Activated CD4-positive, alpha-beta memory T cell treated with anti-CD3 and anti-CD28 coated beads for 36 hours (primary cell): ENCODE measurements at places on chromosomes 3 and 15. TPM values are rescaled to one million over a fixed set of nuclear protein-coding genes. Genes with fewer than 3 reads are reported as not detected.

GRCh38 chr3:51873876-51874275 is 1.5 kb downstream of the IQCF5 start:
- H3K4me1 ChIP-seq = no peaks in the 10 kb centered on the region
- no peaks in the 10 kb centered on the region for H3K36me3 ChIP-seq
- DNase-seq = no peak

- peaks cover 1% of the 10 kb centered on the region for H3K27me3 ChIP-seq
- no peaks in the 10 kb centered on the region for H3K4me1 ChIP-seq
- H3K27ac ChIP-seq = no peak overlapping the region
- H3K4me3 ChIP-seq = no peak overlapping the region
- DNase-seq = no peak
Observed at GRCh38 chr3:2790266-2790815, 319.8 kb downstream of the IL5RA start.

DNA sequence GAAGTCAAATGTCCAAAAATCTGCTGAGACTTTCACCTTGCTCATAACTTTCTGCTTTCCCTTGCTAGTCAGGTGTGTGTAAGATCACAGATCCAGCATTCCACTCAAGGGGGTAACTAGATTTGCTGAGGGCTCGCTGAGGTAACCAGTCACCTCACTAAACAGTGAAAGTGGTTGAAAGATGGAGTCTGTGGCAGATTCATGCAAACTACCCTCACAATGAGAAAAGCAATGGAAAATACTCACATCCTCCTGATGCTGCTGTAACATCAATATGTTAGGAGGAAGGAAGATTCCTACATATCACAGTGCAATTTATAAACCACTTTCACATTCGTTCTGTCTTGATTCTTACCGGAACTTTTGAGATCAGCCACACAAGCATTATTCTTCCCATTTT is 174.3 kb upstream of the BCL6 start:
- peak overlapping the region; percentile 51 for H3K4me3 ChIP-seq
- H3K4me1 ChIP-seq = peaks cover 76% of the 10 kb centered on the region
- H3K27me3 ChIP-seq = peaks cover 3% of the 10 kb centered on the region

DNA sequence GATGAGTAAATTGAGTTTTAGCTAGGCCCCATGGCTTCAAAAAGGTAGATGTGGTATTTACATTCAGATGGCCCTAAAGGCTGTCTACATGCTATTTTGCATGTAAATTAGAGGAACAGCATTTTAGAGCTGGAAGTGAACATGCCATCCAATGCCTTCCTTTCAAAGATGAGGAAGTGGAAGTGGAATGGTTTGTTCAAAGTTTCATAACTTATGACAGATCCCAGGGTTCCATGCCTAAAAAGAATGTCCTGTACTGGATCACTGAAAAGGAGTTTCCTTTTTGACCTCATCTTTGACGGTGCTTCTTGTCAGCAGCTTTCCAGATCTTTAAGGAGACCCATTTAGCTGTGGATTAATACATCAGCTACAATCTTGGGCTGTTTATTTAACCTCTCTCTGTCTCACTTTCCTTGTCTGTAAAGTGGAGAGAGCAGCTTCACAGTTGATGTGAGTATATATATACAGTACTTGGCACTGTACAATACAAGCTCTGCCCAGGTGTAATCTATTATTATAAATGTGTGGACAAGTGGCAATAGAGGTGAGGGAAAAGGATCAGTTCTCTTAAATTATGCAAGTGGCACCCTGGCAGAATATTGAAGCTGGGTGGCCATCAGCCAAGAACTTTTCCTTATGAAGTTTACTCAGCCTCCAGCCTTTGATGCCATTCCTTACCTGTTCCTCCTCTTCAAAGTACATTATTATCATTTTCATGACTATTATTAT is 68.7 kb upstream of the GOLGA8B start:
- no peak overlapping the region for H3K4me3 ChIP-seq
- DNase-seq = no peak
- H3K27ac ChIP-seq = no peak overlapping the region
- no peaks in the 10 kb centered on the region for H3K36me3 ChIP-seq
- H3K27me3 ChIP-seq = peaks cover 17% of the 10 kb centered on the region
- H3K4me1 ChIP-seq = no peaks in the 10 kb centered on the region

- peaks cover 8% of the 10 kb centered on the region for H3K27me3 ChIP-seq
- no peaks in the 10 kb centered on the region for H3K4me1 ChIP-seq
- H3K36me3 ChIP-seq = no peaks in the 10 kb centered on the region
- DNase-seq = no peak
- no peak overlapping the region for H3K27ac ChIP-seq
Observed at GRCh38 chr15:101027920-101028319, 108.8 kb downstream of the LRRK1 start.

GRCh38 chr3:11913316-11913715 is 66.6 kb upstream of the TAMM41 start:
- H3K4me1 ChIP-seq = peaks cover 8% of the 10 kb centered on the region
- no peak for DNase-seq
- H3K27me3 ChIP-seq = no peaks in the 10 kb centered on the region
- H3K36me3 ChIP-seq = no peaks in the 10 kb centered on the region
- no peak overlapping the region for H3K4me3 ChIP-seq

DNA sequence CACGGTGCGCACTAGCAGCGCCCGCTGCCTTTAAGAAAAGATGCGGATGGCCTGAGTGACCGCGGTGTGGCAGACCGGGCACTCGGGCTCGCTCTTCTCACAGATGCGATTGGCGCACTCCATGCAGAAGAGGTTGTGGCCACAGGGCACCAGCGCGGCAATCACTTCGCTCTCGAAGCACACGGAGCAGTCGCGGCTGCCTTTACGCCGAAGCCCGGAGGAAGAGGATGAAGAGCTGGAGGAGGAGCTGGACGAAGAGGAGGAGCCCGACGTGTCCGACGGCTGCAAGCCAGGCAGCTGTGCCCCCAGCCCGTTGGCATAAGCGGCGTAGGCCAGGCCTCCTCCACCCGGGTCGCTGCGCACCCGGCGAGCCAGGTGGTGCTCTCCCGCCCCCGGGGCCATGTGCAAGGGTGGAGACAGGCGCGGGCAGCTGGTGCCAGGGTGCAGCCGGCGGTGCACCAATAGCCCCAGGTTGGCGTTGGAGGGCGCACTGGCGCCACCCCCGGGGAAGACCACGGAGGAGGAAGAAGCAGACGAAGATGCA is 2.6 kb downstream of the MEX3B start:
- no peak overlapping the region for H3K27ac ChIP-seq
- peaks cover 12% of the 10 kb centered on the region for H3K4me1 ChIP-seq
- peaks cover 2% of the 10 kb centered on the region for H3K36me3 ChIP-seq
- H3K27me3 ChIP-seq = peaks cover 17% of the 10 kb centered on the region
- no peak for DNase-seq

DNA sequence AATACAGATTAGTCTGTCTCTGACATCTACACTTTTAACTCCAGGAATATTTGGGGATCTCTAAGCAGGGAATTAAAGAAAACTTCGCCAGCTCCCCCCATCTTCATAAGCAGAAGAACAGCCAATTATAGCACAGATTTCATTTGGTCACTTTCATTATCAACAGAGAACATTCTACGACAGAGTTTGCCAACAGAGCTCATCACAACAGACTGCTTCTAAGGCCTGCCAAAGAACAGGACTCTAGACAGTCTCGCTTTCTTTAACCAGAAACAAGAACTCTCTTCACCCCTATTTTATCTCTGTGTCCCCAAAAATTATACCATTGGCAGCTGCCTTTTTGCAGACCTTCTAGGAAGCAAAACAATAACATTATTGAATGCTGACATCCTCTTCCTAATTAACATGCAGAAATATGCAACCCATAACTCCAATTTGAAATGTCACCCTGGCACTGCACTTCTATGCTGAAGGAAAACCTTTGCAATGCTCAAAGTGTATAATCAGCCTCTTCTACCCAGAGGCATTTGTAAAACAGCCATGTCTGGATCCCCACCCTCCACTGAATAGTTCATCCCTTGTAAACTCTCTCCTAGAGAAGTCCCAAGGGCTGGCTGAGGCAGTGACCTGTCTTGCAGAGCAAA is 552.8 kb downstream of the MAGI1 start:
- no peak overlapping the region for H3K4me3 ChIP-seq
- no peak for DNase-seq
- no peaks in the 10 kb centered on the region for H3K4me1 ChIP-seq
- H3K27me3 ChIP-seq = no peaks in the 10 kb centered on the region

Gene LCMT2
- total RNA-seq = 7.7 TPM

Gene AP3B2
- not detected for total RNA-seq

DNA sequence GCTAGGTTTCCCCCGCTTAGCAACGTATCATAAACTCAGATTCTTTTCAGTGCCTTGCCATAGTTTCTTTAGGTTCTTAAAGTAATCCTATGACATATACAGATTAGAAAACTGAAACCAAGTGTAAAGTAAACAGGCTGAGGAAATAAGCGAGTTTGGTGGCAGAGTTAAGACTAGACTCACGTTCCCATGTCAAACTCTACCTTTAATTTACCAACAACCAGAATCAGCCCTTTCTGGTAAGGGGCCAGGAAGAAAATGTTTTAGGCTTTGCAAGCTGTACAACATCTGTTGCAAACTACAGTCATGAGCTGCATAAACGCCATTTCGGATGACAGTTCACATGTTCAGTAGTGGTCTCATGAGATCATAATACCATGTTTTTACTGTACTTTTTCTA is 128.0 kb upstream of the PRICKLE2 start:
- H3K27ac ChIP-seq = no peak overlapping the region
- H3K36me3 ChIP-seq = no peaks in the 10 kb centered on the region
- H3K27me3 ChIP-seq = peaks cover 2% of the 10 kb centered on the region
- no peak overlapping the region for H3K4me3 ChIP-seq

GRCh38 chr3:164209363-164209762 is 868.9 kb downstream of the SI start:
- no peak for DNase-seq
- H3K27me3 ChIP-seq = no peaks in the 10 kb centered on the region
- no peaks in the 10 kb centered on the region for H3K4me1 ChIP-seq
- H3K36me3 ChIP-seq = no peaks in the 10 kb centered on the region

Gene SYNM
- 2.6 TPM for total RNA-seq

Gene P2RY12
- total RNA-seq = not detected

DNA sequence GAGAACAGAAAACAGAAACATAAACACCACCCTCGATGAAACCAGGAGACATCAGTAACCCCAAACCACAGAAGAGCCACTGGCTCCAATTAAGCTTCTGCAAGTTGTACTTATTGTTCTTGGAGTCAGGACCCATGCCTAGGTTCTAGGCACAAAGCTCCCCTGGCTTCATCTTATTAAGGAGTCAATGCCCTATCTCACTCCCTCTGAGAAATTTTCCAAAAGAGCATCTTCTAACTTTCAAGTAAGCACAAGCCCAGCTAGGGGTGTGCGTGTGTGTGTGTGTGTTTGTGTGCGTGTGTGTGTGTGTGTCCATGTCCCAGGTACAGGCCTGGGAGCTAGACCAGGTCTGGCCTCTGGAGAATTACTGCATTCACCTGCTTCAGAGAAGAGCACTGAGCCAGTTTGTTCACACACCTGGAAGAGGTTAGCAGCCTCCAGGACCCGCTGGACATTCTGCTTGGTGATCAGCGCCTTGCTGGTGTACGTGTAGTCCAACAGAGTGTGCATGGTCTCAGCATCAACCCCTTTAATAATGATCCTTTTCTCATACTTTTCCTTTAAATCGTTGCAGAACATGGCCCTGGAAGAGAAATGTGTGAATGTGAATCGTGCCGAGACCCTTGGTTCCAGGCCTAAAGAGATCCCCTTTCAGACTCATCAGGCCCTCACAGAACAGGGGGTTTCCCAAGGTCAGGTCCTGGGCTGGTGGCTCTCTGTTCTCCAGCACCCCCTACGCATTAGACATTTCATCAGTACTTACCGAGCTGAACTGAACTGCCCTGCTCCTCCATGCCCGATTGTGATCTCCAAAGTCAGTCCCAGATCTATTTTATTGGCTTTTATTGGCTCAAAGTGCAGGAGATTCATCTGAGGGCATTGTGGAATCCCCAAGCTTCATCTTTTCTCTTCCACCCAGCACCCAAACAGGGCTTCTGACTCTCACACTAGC is 27.8 kb downstream of the KLHL6 start:
- peaks cover 69% of the 10 kb centered on the region for H3K36me3 ChIP-seq
- peak; percentile 31 for DNase-seq
- peak overlapping the region; percentile 82 for H3K27ac ChIP-seq
- peaks cover 66% of the 10 kb centered on the region for H3K4me1 ChIP-seq
- no peak overlapping the region for H3K4me3 ChIP-seq
